Skin of body (tissue), 3 donors: ENCODE measurements at places on chromosomes 11 and 22.

- no peak for DNase-seq
Measured at GRCh38 chr11:5007561-5007960, 12.9 kb downstream of the OR51L1 start.

DNA sequence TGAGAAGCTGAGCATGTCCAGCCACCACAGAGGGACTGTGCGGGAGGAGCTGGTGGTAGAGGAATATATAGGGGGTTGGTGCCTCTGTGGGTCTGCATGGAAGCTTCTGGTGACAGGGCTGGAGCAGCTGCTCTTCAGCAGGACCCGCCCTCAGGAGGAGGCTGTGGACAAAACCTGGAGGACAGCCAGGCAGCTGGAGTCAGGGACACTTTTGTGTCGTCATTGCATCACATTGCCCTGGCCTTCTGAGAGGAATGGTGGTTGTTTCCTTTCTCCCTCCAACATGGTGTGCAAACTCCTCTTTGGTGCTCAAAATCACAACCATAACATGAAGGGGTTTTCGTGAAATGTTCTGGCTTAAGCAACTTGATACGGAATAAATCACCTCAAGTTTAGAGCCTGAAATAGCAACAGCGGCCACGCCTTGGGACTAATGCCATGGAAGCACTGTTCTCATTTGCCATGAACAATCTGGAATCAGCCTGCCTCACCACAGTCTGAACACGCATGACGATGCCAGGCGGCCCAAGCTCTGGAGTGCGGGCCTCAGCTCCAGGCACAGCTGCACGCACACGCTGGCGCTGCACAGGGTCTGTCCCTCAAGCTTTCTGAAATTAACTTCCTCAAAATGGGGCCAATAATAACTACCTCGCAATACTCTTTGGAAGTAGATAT, 17.1 kb upstream of the CSRP3 start:
- DNase-seq, result no peak

DNA sequence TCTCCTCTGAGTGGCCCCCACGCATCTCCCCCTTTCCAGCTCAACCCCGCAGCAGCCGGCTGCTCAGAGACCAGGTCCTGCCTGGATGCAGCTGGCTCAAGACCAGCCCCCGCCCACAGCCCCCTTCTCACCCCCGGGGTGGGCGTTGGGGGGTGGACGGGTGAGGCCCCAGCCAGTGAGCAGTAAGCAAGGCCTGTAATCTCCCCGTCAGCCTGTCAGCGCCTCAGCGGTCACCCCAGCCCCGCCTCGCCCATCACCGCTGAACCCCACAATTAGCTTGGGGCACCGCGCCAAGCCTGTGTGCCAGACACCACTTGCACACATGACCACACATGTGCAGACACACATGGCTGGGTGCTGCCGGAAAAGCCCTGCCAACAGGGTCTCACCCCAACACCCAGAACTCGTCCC, 5.9 kb downstream of the PLXNB2 start:
- no peak for DNase-seq

GRCh38 chr11:35047179-35047578, 91.8 kb upstream of the CD44 start:
- no peak for DNase-seq

DNA sequence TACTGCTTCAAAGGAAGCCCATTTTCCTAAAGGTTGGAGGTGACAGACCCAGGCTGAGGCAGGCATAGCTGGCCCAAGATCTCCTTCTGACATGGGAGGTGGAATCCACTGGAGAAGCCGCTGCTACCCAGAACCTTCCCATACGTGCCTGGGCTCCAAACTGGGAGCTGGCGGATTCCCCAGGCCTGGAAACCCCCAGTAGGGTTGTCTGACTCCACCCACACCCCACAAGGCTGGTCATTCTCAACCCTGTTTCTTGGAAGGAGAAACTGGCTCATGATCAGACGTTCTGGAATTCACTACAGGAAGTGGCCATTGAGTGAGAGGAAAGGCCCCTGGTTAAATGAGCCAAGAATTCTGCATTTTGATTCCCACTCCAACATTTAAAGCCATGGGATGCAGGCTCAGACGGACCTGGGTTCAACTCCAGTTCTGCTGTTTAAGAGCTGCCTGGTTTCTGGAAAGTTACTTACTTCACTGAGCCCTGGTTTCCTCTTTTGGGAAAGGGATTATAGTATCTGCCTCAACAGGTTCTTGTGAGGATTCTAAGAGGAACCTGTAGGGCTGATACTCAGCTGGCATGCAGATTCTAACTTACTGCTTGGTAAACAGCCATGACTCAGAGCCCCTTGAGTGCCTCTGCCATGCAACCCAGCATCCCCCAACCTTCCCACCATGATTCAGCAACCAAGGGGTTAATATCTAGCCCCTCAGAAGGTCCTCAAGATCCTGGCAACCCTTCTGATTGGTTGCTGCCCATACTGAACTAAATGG, 19.4 kb upstream of the TSKU start:
- DNase-seq, result peak; percentile 28

DNA sequence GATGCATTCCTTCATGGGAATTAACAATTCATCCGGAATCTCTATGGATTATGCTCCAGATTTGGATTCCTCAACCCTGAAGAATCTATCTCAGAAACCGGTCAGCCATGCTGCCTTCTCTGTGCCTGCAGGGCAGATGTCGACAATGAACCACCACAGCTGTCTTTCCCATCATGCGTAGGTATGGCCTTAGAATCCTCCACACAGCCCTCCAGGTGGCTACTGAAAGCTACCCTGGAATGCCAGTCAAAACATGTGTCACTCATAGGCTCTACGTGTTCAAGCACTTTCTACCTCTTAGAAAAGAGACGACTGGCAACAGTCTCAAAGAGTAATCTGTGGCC, 19.4 kb downstream of the MAML2 start:
- no peak for DNase-seq

GRCh38 chr11:112016088-112016764, 9.0 kb upstream of the DLAT start:
- no peak for DNase-seq

- no peak for DNase-seq
Measured at GRCh38 chr11:39247570-39248137, 2211.8 kb downstream of the LRRC4C start.

DNA sequence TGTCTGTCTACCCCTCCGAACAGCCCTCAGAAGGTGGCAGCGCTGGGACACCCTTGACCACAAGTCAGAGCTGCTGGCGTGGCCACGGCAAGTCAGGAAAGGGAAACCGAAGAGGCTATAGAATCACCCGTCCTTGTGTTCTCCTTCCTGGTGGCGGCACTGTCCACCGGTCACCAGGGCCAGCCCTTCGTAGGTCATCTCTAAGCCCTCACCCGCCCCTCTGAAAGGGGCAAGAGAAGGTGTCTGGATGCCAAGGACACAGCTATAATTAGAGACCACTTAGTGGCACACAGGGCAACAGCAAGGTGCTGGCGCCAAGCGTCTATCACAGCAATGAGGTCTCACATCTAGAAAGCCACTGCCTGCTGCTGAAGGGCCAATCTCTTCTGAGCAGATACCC, 320.9 kb downstream of the SHANK2 start:
- DNase-seq, result no peak

GRCh38 chr11:132263241-132263640, 892.8 kb downstream of the NTM start:
- DNase-seq, result no peak

DNA sequence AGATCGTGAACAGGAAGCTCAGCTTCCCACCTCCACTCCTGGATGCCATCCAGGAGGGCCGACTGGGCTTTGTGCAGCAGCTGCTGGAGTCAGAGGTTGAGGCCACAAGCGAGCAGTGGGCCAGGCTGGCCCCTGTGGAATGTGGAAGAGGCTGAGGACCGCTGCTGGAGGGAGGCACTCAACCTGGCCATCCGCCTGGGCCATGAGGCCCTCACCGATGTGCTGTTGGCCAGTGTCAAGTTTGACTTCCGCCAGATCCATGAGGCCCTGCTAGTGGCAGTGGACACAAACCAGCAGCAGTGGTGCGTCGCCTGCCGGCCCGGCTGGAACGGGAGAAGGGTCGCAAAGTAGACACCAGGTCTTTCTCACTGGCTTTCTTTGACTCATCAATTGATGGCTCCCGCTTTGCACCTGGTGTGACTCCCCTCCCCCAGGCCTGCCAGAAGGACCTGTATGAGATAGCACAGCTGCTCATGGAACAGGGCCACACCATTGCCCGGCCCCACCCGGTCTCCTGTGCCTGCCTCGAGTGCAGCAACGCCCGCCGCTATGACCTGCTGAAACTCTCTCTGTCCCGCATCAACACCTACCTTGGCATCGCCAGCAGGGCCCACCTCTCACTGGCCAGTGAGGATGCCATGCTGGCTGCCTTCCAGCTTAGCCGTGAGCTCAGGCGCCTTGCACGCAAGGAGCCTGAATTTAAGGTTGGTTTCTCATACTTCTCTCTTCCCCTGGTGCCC, 24.9 kb downstream of the ART5 start:
- no peak for DNase-seq

GRCh38 chr11:128422576-128423370, 164.6 kb downstream of the ETS1 start:
- DNase-seq, result no peak

- no peak for DNase-seq
Measured at GRCh38 chr11:61058583-61059259, 43.6 kb upstream of the CD5 start.

DNA sequence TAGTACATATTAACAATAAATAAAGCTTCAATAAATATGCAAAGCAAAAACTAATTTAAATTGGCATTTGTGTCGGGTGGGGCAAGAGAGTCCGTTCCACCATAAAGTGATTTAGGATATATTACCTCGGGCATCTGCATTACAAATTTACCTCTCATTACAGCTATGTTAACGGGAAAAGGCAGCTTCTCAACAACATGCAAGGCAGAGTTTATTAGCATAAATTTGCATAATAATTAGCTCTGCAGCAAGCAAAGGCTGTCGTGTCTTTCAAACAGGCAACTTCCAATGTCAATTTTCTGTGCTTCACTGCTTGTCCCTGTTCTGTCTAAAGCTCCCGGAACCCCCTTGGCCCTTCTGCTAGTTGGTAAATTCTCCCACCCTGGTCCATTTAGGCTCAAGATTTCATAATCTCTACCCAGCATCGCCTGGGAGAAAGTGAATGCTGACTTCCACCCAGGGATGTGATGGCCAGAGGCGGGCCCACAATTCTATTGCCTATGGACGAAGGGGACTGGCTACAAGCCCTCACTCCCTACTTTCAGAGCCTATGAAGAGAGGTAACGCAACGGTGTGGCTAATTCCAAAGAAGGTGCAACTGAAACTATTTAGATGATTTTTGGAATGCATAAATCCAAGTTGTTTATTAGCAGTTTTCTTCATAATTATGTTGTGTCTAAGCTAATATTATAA, 462.1 kb downstream of the OPCML start:
- DNase-seq, result no peak

- no peak for DNase-seq
Measured at GRCh38 chr11:107102692-107103477, 84.6 kb upstream of the GUCY1A2 start.

GRCh38 chr11:128692753-128693415, 988 bp upstream of the FLI1 start:
- DNase-seq, result no peak

DNA sequence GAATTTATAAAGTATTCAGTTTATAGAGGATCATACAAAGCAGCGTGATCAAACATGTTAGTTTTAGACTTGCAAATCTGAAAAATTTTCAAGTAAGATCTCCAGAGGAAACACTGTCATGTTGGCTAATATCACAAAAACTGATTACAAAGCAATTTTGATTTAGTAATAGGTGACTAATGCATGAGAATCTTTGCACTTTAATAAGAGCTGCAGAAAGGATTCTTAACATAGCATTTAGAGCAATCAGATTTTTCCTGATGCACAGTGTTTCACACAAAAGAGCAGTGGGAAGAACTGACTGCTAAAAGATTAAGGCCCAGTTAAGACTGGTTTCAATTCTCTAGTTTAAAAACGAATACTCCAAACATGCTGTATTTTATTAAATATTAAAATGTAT, 321.2 kb downstream of the GUCY1A2 start:
- no peak for DNase-seq

- no peak for DNase-seq
Measured at GRCh38 chr11:5251746-5252145, 2.1 kb upstream of the HBG1 start.

- peak; percentile 80 for DNase-seq
Measured at GRCh38 chr11:10038521-10039302, 255.3 kb downstream of the SBF2 start.
